Right renal cortex interstitium (tissue), 3 donors: ENCODE measurements at places on chromosomes 6 and 20. TPM values are rescaled to one million over a fixed set of nuclear protein-coding genes. Genes with fewer than 3 reads are reported as not detected.
A peak's percentile ranks its signal among the peaks of the same experiment; 100 is the strongest.

B4GALT5 gene
- 56.4 TPM for polyA plus RNA-seq

FILIP1 gene
- polyA plus RNA-seq: 2.5 TPM

C20orf141 gene
- polyA plus RNA-seq: 0.17 TPM

GRCh38 chr6:124793398-124793797 lies 168.8 kb upstream of the RNF217 start:
- DNase-seq: no peak

GRCh38 chr6:17987697-17988421 lies 424 bp upstream of the KIF13A start:
- peak; percentile 50 for DNase-seq

DNA sequence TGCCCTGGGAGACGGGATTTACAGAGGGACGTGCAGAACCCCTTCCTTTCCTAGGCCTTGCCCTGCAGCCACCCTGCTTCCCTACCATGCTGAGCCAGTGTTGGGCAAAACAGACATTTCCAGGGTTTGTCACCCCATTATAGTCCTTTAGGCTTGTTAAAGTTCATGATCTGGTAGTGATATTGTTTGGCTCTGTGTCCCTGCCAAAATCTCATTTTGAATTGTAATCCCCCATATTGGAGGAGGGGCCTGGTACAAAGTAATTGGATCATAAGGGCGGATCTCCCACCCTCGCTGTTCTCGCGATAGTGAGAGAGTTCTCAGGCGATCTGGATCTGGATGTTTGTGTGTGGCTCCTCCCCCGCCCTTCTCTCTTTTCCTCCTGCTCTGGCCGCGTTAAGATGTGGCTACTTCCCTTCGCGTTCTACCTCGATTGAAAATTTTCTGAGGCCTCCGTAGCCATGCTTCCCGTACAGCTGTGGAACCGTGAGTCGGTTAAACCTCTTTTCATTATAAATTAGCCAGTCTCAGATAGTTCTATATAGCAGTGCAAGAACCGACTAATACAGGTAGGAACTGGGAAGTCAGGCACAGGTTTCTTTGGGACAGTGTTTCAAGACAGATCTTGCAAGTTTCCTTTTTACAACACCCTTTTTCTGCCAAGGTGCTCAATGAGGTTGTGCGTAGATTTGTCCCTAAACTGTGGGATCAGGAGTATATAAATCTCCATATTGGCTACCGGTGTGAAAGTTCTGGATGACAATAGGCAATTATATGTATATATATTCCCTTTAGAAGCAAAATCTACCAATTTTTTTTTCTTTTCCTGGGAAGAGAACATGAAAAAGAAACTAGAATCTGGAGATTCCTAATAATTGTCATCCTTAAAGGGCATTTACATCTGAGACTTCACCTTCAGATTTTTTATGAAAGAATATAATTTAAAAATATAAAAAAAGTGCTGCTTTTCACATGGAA lies 152.1 kb downstream of the SAMD5 start:
- DNase-seq: no peak

DNA sequence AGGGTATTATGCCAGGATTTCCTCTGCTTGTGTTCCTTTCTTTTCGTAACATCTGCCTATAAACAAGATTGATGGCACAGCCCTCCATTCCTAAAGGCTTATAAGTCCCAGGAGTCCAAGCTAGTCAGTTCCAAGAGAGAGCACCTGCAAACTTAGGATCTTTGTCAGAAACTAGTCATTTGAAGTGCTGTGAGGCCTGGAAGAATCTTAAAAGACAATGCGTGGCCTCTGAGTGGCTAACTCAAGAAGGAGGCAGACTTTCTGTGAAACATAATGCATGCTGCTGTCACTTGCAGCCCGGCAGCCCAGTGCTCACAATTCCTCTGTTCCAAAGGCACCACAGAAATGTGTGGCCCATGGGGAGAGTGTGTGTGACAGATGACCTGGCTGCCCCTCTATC lies 135.0 kb upstream of the SUPT3H start:
- DNase-seq: no peak

- no peak for DNase-seq
Measured at GRCh38 chr20:62370807-62371587, 3.9 kb upstream of the LAMA5 start.

DNA sequence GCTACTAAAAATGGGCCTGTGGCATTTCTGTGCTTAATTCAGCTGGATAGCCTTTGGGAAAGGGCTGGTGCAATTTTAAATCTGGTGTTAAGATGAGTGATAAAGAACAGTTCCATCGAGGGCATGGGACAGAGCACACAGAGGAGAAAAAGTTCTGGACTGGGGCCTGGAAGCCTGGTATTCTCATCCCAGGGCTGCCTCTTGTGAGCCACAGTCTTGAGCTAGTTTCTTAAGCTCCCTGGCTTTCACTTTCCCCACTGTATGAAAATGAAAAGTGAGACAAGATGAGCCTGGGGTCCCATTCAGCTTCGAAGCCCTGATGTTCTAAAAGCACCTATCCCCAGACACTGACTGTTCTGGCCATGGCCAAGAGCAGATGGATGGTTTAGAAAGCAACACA lies 14.3 kb upstream of the LAMA4 start:
- no peak for DNase-seq

GRCh38 chr6:54118117-54118516 lies 6.9 kb downstream of the MLIP start:
- DNase-seq: no peak
